Activated CD4-positive, alpha-beta T cell treated with anti-CD3 and anti-CD28 coated beads for 36 hours (primary cell): ENCODE measurements at places on chromosomes 1 and 21.

- DNase-seq, result no peak
Observed at GRCh38 chr1:11526071-11526895, 47.3 kb downstream of the DISP3 start.

- DNase-seq, result no peak
Observed at GRCh38 chr1:56867491-56867890, 12.9 kb downstream of the C8A start.

- no peak for DNase-seq
Observed at GRCh38 chr1:107704911-107705310, 260.1 kb downstream of the VAV3 start.

DNA sequence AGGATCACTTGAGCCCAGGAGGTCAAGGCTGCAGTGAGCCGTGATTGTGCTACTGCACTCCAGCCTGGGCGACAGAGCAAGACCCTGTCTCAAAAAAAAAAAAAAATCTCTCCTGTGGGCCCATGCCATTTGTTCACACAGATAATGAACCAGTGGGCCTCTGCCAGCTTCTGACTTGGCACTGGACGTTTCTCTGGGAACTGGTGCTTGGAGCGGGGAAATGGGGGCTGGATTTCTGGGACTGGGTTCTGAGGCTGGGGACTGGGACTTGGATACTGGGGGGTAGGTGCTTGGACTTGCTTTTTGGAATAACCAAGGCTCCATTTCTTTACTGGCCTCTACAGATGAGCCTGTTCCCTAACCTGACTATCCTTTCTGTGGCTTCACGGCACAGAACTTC lies 9.7 kb downstream of the IFI6 start:
- DNase-seq, result no peak

DNA sequence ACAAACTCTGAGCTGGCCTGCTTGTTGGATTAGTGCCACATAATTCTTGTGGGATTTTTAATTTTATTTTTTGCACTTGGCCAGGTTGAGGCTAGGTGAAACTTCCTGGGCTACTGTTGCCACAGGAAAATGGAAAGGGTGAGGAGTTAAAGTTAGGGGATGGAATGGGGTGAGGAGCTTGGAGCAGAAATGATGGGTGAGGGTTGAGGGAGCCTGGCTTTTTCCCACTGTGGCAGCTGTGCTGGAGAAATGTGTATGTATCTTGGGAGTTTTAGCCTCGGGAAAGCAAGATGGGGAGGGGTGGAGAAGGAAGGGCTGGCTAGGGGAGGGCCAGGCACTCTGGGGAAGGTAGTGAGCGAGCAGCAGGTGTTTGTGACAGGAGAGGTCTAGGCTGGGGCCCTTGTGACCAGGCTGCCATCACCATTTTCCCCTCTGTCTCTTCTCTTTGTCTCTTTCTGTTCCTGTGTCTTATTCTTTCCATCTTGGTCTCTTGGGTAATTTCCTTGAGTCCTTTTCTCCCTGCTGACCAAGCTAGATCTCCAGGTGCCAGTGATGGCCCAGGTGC lies 2.0 kb downstream of the ZNF687 start:
- DNase-seq, result no peak

DNA sequence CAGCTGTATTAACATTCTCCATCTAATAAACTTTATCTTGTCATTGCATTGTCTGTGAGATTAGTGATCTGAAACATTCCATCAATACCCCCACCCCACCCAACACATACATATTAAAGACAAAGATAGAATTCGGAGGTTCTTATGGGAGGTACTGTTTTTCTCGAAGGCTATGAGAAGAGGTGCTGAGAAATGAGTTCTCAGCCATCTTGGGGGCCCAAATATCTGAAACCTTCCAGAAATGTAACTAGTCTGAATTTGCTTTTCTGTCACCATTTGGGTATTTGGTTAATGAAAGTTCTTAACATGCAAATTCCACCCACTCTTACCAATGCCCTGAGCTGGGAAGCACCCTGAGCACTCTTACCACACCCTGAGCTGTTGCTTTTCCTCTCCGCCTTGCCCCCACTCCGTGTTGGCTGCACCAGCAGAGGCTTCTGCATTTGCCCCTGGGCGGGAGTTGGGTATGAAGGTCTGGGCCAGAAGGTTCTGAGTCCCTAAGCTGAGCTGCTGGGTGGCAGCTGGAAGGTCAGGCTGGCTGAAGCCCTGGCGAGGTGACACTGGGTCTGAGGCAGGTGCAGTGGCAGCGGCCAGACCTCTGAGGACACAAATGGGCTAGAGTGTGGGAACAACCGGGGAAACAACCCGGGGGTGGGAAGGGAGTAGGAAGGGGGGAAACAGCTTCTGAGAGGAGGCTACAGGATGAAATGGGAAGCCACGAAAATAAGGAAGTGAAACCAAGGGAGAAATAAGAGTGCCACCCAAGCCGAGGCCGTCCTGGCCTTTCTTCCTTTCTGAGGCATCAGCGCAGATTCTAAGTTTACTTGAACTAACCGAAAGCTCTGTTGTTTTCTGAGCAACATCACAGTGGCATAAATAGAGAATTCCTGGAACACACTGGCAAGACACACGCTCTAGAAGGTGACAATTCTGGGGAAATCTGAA lies 26.3 kb upstream of the IER5 start:
- peak; percentile 43 for DNase-seq

DNA sequence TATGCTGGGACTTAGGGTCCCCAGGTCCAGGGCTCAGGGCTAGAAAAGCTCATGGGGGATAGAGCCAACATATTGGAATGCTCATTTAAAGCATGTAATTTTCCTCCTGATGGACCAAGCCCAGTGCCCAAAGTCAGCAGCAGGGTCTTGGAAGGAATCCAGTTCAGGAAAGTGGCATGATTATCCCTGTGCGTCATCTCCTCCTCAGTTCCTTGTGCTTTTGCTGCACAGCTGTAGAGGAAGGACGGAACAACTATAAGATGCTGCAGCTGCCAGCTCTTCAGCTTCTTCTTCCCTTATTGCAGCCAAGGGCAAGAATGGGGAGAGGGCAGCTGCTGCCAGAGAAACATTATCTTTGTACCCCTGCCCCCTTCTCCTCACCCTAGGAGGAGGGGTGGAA lies 58.4 kb downstream of the OVGP1 start:
- DNase-seq, result no peak

DNA sequence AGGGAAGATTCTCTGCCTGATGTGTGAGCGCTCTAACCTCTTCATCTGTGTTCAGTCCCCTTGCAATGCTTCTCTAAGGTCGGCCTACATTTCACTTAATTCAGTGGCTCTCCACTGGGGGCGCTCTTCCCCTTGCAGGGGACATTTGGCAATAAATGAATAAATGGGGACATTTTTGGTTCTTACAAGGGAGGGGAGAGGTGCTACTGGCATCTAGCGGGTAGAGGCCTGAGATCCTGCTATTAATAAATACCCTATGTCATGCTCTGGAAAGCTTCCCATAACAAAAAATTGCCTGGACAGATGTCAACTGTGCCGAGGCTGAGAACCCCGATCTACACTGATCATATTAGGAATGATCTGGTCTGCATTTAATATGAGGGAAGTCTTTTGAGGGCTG lies 25.9 kb upstream of the DNAJC11 start:
- DNase-seq, result peak; percentile 81

DNA sequence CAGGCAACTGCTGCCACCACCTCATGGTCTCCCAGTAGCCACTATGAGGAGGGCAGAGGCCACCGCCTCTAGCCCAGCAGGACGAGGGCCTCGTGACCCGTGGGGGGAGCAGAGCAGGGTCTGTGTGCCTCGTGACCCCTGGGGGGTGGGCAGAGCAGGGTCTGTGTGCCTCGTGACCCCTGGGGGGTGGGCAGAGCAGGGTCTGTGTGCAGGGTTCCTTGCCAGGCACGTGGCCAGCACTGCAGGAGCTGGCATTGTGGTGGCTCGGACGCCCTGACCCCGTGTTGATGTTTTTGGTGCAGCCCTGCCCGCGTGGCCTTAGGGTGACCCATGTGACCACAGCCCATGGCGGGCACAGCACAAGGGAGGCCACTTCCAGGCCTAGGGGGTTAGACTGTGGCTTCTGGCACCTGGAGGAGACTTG lies 52.8 kb downstream of the SLX9 start:
- DNase-seq, result no peak

DNA sequence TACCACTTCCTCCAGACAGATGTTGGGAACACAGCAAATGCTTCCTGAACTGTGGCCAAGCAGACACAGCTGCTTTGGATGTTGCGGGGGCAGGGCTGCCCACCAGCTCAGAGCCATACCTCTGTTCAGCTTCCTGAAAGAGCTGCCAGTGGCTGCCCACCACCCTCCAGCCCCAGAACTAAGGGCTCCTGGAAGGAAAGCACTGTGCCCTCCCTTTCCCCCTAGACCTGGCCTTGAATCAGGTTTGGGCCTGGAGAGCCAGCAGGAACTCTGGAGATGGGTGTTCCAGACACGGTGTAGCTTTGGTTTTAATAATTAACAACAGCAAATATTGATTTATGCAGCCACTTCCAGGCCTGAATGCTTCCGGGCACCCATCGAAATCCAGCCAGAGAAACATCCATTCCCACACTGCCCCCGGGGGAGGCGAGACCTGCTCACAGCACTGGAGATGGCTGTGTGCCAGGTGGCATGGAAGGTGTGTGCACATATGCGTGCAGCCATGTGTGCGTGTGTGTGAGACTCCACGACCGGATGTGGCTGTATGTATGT lies 45.7 kb downstream of the RAP1GAP start:
- no peak for DNase-seq

- DNase-seq, result no peak
Observed at GRCh38 chr1:229205854-229206253, 65.1 kb upstream of the RAB4A start.

DNA sequence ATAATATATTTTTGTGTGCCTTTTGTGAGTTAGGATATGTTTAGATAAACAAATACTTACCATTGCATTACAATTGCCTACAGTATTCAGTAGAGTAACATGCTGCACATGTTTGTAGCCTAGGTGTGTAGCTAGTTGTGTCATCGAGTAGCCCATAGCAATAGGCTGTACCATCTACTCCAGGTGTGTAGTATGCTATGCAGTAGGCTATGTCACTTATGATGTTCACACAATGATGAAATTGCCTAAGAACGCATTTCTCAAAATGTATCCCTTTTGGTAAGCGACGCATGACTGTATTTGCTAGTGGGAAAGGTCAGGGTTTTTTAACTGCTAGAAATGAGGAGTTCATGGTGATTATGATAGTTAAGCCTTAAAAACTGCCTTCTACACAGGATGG lies 30.0 kb upstream of the B3GALT5 start:
- no peak for DNase-seq

- DNase-seq, result no peak
Observed at GRCh38 chr1:234127026-234127671, 222.7 kb downstream of the SLC35F3 start.

DNA sequence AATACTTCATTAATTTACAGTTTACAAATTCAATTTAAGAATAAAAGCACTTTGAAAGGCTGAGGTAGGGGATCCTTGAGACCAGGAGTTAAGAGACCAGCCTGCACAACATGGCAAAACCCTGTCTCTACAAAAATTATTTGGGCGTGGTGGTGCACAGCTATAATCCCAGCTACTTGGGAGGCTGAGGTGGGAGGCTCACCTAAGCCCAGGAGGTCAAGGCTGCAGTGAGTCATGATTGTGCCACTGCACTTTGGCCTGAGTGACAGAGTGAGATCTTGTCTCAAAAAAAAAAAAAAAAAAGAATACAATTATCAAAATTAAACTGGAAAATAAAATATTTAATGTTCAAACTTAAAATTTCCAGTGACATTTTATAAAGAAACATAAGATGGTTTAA lies 72.2 kb downstream of the USP1 start:
- no peak for DNase-seq

DNA sequence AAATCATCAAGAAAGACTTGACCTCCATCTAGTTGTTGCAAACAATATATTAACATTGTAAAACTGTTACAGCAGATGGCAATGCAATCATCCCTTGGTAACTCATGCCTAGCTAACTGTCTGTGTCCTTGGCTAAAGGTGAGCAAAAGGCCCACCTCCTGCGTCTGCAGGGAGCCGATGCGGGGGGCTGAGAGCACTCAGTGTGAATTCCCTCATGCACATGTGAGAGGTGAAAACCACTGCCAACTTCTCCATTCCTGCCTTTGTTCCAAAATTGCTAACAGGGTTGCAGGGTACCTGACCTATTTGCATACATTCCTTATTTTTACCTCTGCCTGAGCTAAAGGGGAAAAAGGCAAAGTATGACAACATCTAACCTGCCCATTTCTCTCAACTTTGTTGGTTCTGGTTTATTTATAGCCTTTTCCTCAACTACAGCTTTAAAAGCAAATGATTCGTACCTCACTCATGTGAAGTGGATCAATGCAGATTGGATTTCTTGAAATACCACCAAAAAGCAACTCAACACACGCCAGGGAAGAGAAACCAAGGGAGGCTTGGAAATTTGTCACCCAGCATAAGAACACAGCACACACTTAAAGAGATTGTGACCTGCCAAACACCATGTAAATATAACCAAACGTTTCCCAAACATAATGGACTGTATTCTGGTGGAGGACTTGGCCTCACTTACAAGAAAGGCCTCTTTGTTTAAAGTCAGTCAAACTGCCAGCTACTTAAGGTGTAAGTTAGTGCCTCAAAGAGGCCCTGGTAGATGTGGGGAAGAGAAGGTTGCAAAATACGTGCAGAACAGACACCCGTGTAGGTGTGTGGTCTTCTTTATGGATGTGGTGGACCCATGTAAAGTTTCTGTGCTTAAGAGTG lies 651.0 kb downstream of the SMYD3 start:
- DNase-seq, result no peak

- no peak for DNase-seq
Observed at GRCh38 chr1:85128316-85128715, 72.5 kb downstream of the SYDE2 start.

GRCh38 chr1:109493227-109493626 lies 667 bp upstream of the CYB561D1 start:
- no peak for DNase-seq

GRCh38 chr1:214615871-214616270 lies 12.9 kb downstream of the CENPF start:
- DNase-seq, result no peak

DNA sequence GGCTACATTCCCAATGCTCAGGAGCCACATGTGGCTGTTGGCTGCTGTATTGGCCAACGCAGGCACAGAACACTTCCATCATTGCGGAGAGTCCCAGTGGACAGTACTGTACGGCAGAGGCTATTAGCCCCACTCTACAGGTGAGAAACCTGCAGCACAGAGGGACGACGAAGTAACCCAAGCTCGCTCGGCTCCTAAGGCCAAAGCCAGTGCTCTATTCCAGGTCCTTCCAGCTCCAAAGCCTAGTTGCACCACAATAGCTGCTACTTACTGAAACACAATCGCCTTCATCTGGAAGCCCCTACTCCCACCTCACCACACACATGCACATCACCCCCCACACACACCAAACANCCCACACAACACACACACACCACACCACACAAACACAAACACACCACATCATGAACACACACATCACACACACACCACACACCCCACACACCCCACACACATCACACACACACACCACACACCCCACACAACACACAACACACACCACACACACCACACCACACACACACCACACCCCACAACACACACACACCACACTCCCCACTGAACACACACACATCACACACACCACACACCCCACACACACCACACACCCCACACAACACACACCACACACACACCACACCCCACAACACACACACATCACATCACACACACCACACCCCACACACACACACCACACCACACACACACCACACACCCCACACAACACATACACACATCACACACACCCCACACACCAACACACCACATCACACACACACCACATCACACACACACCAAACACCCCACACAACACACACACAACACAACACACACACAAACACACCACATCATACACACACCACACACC lies 3.2 kb downstream of the LYPD8 start:
- peak; percentile 18 for DNase-seq
